ENCODE measurements at places on chromosomes 1 and 21.

- DNase-seq, result no peak
Measured at GRCh38 chr1:59671066-59671952, 143.4 kb upstream of the HOOK1 start.

- DNase-seq, result no peak
Measured at GRCh38 chr1:1232796-1233566, 944 bp downstream of the B3GALT6 start.

GRCh38 chr1:247487057-247487456 is 29.2 kb upstream of the OR2B11 start:
- DNase-seq, result no peak

DNA sequence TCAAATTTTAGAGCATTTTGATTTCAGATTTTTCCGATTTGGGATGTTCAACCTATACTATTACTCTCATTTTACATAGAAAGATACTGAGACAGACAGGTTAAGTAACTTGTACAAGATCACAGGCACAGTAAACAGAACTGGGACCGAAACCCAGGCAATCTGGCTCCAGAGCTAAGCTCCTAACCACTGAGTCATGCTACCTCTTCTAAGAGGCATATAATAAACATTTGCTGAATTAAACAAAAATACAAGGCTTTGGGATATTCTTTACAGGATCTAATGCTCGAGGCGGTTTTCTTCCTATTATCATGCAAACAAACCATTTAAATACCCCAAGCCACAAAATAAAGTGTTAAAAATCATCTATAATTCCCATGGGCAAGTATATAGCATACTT is 50.3 kb downstream of the MCOLN2 start:
- DNase-seq, result no peak

DNA sequence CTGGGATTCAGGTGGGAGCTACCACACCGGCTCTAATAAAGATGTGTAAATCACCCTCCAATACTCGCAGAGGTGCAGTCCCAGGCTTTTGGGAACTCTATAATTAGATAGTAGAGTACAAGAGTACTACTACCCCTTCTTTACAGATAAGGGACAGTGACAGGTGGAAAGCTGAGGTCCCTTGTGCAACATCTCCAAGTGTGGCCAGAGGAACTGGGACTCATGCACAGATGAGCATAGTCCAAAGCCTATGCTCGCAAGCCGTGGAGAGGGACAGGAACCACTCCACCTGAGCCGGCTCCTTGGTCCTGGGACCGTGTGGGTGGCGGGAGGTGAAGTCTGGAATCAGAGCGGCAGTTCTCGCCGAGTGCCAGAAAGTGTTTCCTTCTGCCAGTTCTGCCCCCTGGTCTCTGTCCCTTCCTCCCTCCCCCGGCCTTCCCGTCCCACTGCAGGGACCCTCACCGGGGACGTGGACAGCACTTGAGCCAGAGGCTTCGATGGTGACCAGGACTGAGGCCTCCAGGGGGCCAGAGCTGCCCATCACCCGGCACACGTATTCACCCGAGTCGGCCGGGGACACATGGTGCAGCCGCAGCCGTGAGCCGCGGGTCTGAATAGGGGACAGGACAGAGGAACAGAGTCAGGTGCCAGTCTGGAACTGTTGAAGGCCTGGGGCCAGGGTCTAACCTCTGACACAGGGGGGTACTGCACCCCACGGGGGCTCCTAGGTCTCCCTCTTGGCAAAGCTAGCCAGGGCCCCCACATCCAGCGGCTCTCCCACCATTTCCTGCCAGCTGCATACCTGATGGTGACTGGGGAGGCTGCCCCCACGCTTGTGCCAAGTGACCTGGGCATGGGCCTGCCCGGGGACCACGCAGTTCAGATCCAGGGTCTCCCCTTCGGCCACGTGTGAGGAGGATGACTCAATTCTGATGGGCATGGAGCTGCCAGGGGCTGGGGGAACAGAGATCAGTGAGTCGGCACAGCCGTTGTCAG is 33.9 kb downstream of the LDLRAD2 start:
- DNase-seq, result no peak

GRCh38 chr1:205447457-205448341 is 8.1 kb downstream of the BLACAT1 start:
- DNase-seq, result no peak

- DNase-seq, result no peak
Measured at GRCh38 chr1:17581389-17582123, 42.1 kb downstream of the ARHGEF10L start.

DNA sequence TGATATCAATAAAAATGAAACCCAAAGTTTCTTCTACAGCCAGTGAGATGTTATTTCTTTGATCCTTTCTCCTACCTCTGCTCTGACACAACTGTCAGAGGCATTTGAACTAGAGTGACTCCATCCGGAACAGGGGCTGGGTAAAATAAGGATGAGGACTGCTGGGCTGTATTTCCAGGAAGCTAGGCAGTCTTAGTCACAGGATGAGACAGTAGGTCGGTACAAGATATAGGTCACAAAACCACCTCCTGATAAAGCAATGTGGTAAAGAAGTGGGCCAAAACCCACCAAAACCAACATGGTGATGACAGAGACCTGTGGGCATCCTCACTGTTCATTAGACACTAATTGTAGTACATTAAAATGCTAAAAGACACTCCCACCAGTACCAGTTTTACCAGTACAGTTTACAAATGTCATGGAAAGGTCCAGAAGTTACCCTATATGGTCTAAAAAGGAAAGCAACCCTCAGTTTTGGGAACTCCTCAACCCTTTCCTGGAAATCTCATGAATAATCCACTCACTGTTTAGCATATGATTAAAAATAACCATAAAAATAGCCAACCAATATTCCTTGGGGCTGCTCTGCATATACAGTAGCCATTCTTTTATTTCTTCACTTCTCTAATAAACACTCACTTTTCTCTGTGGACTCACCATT is 96.7 kb downstream of the GABPA start:
- DNase-seq, result no peak

- DNase-seq, result no peak
Measured at GRCh38 chr1:84701376-84701775, 11.1 kb upstream of the SSX2IP start.

DNA sequence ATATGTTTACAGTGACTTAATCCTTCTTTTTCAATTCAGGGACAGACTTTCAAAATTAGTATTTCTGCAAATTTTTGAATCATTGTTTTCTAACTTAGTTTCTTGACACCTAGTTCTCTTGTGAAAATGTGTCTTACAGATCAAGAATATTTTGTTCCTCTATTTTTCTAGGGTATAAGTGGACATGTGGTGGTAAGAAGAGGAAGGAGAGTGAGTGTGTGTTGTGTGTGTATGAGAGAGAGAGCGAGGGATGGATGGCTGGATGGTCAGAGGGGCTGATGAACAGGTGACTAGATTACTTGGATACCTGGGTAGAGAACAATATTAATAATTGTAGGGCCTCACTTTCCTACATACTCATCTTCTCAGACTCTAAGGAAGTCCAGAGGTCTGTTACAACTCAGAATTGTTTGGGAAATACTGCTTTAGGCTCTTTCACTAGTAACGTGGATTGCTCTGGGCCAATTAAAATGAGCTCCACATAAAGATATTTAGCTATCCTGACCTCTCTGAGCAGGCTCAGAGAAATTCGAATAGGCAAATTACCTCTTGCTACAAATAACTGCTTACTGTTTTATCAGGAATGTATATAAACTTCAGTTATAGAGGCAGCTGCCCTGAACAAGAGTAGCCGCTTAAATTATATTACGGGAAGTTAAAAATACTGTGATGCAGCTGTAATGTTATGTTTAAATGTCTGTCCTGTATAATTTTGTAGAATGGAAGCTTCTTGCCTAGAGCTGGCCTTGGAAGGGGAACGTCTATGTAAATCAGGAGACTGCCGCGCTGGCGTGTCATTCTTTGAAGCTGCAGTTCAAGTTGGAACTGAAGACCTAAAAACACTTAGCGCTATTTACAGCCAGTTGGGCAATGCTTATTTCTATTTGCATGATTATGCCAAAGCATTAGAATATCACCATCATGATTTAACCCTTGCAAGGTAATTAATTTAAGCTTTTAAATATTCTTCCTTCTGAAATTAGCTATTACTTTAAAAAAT is 19.7 kb downstream of the GPSM2 start:
- no peak for DNase-seq
